Cortex of kidney (tissue), 1 donor: ENCODE measurements at places on chromosomes 11 and 22.

- DNase-seq, result no peak
Measured at GRCh38 chr11:132649277-132649676, 883.0 kb downstream of the OPCML start.

DNA sequence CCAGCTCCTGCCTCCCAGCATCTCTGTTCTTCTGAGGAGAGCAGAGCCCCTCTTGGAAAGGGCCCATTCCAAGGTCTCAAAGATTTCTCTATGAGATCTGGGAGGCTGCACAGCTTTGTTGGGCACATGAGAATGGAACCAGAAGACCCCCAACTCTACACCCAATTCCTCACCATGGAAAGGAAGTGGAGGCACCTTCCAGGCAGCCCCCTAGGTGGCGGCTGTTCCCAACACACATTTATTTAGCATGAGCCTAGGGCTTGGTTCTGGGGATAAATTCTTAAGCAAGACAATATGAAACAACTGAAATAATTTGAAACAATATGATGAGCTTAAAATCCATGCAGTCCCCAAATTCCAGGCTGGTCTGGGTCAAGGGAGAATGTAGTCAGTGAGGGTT is 100.4 kb downstream of the TIMP3 start:
- no peak for DNase-seq

DNA sequence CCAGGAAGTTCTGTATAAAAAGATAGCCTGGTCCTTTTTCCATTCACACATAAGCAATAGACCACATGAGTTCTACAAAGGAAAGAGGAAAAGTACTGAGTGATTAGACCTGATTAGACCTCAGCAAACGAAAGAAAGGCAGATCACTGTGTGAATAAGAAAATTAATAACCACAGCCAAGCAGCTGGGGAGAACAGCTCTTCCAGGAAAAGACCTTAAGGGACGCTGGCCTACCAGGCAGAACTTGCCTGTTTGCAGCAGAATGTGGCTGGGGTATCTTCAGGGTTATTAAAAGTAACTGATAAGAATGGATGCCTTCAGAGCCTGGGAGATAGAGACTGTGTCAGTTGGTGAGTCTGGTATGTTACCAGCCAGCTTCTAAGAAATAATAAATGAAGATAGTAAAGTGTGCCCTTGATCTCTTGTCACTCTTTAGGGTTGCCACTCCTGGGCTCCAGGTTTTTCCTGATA is 172.9 kb downstream of the DBX1 start:
- no peak for DNase-seq

GRCh38 chr11:82577246-82577645 is 156.4 kb downstream of the FAM181B start:
- DNase-seq, result no peak

- no peak for DNase-seq
Measured at GRCh38 chr11:28569106-28569505, 460.9 kb downstream of the METTL15 start.

- no peak for DNase-seq
Measured at GRCh38 chr11:126633330-126633729, 277.8 kb downstream of the ST3GAL4 start.

GRCh38 chr11:79520086-79520485 is 79.3 kb upstream of the TENM4 start:
- DNase-seq, result no peak

GRCh38 chr11:82465481-82465880 is 268.2 kb downstream of the FAM181B start:
- DNase-seq, result no peak

DNA sequence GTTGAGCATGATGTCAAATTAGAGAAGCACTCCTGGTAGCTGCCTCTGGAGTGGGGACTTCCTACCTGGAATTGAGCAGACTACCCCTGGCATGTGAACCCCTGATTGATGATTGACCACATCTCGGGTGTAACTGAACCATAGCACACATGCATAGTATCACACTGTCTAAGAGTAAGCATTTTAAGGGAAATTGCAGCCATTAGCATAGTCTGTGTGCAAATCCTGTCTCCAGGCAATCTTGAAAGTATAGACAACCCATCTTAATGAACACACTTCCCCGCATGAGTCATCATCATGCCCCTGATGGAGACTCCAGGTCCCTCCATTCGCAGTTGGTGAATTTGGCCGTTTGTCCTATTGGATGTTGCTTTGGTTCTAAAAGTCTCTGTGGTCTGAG is 131.3 kb downstream of the C11orf91 start:
- no peak for DNase-seq

- no peak for DNase-seq
Measured at GRCh38 chr11:1040428-1041148, 4.1 kb upstream of the MUC6 start.

DNA sequence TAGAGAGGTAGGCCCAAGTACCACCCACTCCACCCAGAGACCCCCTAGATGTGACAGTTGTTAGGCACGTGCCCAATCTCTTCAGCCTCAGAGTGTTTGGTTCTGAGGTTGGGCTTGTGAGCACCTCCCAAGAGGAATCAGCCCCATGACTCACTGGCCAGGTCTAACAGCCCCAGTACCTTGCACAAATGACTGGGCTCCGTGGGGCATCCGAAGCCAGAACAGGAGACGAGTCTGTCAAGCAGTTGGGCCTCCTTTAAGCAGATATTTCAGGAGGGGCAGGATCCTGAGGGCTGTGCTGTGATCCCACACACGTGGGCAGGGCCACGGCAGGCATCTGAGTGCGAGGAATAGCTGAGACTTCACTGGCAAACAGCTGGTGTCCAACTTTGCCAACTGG is 29.1 kb upstream of the FGF19 start:
- DNase-seq, result no peak

DNA sequence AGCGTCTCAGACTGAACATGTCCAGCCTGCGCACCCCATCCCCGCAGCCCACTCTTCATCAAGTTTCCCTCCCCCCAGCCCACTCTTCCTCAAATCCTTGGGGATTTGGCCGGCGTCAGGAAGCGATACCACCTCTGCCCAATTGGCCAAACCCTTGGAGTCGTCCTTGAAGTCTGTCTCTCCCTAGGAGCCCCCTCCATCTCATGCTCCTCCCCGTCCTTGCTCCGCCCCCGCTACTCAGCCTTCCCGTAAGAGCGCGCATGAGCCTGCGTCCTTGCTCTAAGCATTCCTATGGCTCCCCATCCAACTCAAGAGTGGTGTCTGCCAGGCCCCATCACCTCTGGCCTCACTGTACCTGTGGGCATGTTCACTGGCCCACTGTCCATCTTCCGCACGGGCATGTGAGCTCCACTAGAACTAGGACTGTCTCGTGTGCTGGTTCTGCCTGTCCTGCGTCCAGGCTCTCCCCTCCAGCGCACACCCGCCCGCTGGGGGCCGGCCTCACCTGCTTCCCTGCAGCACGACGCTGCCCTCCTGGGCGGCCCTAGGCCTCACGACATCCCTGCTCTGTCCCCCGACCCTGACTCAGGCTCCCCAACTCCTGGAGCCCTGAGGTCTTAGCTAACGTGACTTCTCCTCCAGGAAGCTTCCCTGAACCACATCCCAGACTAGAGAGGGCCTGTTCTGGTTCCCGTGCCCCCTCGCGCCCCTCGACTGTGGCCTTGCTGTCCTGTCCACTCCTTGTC is 30.5 kb upstream of the TTLL12 start:
- no peak for DNase-seq

- no peak for DNase-seq
Measured at GRCh38 chr11:31802609-31802989, 8.5 kb downstream of the PAX6 start.

- DNase-seq, result no peak
Measured at GRCh38 chr11:43758927-43759326, 78.4 kb downstream of the HSD17B12 start.

DNA sequence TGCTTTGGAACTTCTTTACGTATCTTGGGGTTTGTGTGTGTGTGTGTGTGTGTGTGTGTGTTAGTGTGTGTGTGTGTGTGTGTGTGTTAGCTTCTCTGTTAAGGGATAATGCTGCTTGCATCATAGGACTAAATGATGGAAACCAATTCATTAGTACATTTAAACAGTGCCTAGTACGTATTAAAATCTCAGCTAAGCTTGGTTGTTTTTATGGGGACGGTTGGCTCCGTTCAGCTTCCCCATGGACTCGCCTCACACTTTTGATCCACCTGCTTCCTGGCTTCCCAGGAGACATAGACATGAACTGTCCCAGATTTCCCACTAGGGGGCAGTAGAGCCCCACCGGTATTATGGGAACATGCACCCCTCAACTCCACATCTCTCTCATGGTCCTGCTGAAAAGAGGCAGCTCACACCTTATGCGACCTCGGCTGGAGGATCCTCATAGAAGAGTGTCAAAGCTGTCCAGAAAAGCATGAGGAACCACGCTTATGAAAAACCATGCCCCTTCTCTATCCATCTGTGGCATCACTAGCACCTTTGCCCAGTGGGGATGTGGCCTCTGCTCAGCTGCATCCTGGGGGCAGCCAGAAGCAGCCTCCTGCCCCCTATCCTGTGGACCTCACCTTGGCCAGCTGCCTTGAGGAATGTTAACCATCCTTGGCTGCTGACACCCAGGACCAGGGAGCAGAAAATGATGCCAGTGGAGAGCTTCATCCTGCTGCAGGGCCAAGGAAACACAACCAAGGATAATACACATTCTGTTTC is 9.7 kb upstream of the SAAL1 start:
- no peak for DNase-seq

- DNase-seq, result no peak
Measured at GRCh38 chr11:74612877-74613276, 20.5 kb downstream of the POLD3 start.

DNA sequence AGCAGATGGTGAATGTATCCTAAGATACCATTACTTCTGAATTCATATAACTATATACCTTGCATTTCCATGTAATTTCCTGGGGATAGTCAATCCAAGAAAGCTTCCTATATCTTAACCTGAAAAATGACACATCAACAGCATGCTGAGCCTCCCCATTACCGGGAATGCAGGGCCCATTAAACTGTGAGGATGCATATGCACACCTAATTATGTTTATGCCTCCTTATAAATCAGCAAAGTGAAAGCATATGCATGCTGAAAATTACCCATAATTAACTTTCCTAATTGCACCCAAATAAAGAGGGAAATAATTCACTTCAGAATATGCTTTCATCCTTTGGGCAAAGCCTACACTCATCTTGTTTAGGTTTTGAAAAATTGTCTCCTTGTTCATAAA is 663.0 kb downstream of the KCNA4 start:
- DNase-seq, result no peak

DNA sequence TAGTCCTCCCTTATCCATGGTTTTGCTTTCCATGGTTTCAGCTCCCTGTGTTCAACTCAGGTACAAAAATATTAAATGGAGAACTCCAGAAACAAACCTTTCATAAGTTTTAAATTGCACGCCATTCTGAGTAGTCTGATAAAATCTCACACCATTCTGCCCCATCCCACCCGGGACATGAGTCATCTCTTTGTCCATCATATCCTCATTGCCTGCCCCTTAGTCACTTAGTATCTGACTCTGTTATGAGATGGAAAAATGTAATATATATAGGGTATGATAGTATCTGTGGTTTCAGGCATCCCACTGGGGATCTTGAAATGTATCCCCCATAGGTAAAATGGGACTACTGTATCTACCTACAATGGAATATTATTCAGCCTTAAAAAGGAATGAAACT is 35.5 kb upstream of the FGF3 start:
- DNase-seq, result no peak

DNA sequence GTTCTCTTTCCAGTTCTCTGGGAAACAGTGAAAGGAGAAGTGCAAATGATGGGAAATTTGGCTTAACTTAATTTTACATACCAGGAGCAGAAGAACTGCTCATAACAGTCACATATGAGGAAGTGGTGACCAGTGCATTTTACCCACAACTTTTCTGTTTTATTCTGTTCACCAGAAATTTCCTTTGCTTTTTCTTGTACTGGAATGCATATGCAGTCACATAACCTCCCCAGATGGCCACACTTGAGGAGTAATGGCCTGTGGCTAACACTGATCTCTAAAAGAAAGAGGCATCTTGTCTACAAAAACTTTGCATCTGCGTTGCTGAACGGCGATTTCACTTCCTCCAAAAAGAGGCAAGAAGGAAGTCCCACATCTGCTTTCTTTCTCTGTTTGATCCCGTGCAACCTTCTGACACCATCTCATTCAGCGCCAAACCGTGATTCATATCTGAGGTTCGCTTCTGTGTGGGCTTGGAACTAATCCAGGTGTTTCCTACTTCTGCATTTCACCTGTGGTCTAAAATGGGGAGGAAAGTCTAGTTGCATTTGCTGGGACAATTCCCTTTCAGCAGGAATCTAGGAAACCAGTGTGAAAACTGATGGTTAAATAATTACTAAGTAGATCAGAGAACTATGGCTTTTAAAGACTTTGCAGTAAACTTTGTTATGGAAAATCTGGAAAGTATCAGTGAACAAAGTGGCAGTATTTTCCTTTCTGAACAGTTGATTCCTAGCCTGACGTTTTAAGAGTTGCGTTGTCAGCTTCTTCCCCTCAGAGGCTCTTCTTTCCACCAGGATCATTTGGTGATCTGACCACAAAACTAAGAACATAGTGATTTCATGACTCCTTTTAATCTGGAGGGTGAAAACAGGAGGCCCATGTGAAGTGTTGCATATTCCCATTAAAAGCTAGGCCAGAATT is 4.2 kb upstream of the MPEG1 start:
- no peak for DNase-seq

GRCh38 chr22:24848559-24849168 is 42.7 kb downstream of the SGSM1 start:
- DNase-seq, result no peak

- DNase-seq, result no peak
Measured at GRCh38 chr11:3132831-3133260, 32.3 kb downstream of the OSBPL5 start.

- no peak for DNase-seq
Measured at GRCh38 chr11:41665441-41666360, 206.2 kb upstream of the LRRC4C start.

- no peak for DNase-seq
Measured at GRCh38 chr11:67178878-67179277, 59.8 kb downstream of the KDM2A start.

DNA sequence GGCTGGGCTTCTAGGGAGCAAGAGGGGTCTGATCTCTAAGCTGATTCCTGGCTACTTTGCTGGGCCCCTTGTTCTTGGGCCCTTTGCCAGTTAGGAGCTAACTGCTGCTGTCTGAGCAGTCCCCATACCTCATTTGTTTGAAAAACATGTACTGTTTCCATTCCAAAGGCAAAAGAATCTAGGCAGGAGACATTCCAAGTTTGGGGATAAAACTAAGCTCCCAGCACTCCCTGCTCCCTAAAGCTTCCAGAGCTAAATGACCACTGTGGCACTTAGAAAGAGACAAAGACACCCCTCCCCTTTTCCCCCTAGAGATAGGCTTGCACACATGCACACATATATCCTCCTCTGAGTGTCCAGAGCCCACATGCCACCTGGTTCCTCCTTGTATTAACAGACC is 22.7 kb upstream of the RRM1 start:
- no peak for DNase-seq
